Stimulated activated CD8-positive, alpha-beta memory T cell treated with anti-CD3 and anti-CD28 coated beads, Interleukin-12 subunit alpha, Interleukin-12 subunit beta, amount 100 ng/mL, for 4 hours (primary cell): ENCODE measurements at places on chromosomes 6 and 20.

DNA sequence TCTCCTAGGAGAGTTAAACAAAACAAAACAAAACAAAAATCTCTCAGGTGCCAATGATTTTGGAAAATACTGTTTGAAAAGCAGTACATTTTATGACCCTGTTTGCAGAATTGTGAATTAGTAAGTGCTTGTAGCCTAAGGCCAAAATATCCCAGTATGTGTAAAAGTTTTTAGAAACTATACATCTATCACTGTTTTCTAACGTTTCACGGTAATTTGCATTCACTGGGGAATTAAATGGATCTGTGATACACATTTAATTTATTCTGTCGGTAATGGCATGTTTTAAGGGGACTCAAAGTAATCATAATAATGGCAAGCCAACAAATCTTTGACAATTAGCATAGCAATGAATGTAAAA is 95.6 kb upstream of the FAM184A start:
- DNase-seq = no peak

DNA sequence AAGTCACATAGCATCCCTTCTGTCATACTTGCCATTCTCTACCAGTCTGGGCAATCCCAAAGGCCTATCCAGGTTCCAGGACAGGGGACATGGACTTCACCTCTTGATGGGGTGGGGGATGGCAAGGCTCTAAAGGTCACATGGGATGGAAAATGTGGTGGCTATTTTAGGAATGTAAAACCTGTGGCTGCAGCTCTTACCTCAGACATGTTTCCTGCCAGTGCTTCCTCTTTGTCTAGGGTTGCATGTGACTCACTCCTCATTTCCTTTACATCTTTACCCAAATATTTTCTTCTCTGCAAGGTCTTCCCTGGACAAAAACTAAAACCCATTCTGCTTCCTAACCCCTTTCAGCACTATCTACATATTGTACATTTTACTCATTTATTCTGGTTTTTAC is 135.7 kb downstream of the BTBD3 start:
- no peak for DNase-seq

DNA sequence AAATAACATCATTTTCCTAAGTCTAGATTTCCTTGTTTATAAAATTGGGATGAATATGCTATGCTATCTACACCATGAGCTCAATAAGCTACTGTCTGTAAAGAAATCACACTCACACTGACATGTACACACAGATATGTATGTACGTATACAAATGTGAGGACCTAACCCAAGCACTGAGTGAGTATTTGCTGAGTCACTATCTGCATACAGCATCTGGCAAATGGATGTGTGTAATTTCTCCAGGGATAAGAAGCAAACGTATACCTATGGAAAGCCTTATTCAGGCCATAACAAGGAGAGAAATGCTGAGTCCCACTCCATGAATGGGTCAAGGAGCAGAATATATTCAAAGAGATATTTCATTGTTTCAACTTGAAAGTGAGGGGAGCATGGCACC is 153.9 kb downstream of the LPA start:
- no peak for DNase-seq

DNA sequence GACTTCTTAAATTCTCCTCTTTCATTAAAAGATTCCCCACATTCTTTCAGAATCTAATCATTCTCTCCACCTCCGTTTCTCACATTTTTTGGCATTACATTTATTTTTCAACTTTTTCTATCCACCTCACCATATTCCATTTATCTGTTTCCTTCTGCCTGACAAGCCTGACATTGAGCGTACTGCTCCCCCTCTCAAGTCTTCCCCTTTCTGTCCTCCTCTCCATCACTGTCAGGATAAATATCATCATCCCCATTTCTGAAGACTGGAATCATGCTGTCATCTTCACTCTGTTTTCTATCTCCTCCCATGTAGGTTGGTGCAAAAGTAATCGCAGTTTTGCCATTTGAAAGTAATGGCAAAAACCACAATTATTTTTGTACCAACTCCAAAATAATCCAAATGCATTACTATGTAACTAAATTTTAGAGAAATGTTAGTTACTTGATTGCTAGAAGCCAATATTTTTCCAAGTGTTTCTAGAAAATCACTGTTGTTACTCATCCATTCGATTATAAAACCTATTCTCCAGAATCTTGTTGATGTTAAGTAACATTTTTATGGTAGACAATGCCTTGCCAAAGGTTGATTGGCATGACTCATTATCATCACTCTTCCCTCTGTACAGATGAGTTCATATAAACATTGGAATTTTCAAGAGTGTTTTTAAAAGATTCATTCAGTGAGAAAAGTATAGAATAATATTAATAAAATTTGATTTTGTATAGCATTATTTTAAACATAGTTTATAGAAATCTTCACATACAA is 292.3 kb upstream of the RNF217 start:
- DNase-seq = no peak

- no peak for DNase-seq
Measured at GRCh38 chr20:60664106-60664505, 588.0 kb upstream of the CDH4 start.

GRCh38 chr6:93418408-93419303 is 703 bp downstream of the EPHA7 start:
- DNase-seq = no peak

DNA sequence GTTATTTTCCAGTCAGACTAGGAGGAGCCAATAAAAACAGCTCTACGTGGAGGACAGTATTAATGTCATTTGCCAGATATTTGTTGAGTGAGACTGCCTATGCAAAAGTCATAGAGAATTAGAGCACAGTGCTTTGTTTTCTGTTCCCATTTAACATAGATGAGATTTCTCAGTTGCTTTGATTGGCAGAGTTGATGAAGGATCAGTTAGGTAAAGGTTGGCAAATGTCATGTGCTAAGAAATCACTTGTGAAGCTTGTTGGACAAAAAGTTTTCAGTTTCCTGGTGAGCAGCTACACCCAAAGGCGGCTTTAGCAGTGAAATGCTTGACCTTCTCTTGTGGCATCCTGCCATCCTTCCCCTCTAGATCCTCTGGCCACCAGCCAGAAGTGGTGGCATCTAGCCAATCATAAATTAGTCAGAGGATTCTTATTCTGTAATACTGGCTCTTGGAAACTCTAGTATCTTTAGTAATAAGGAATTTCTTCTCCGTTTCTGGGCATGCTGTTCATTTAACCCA is 37.0 kb downstream of the BCKDHB start:
- DNase-seq = no peak

GRCh38 chr6:34490390-34491090 is 24.7 kb downstream of the PACSIN1 start:
- no peak for DNase-seq
